ENCODE measurements at places on chromosomes 4 and X.

GRCh38 chrX:23861215-23861896, 46.4 kb downstream of the APOO start:
- DNase-seq, result no peak

GRCh38 chr4:164252286-164252685, 501.6 kb upstream of the SMIM31 start:
- DNase-seq, result no peak

DNA sequence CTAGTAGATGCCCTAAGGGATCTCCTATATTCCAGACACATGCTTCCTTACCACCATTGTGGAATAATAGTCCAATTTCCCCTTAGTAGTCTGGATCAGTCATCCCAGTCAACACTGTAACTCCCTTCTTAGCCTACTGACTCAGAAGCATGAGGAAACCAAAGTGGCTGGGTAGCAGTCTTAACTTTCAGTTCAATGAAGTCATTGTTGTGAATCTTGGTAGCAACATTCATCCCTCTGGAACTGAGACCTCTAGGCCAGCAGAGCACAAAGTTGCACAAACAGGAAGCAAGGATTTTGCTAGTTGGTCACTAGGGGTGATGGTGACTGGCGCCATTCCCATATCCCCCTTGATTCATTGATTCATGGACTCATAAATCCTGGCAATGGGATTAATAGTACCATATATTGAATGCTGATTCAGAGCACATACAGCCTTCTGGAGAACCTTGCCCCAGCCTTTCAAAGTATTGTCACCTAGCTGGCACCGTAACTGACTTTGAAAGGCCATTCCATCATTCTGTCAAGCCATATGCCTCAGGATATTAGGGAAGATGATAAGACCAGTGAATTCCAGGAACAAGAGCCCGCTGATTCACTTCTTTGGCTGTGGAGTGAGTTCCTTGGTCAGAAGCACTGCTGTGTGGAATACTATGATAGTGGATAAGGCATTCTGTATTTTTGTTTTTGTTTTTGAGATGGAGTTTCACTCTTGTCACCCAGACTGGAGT, 19.7 kb upstream of the GPAT3 start:
- DNase-seq, result peak; percentile 48

GRCh38 chr4:179530958-179531357, 2088.7 kb upstream of the AGA start:
- no peak for DNase-seq

DNA sequence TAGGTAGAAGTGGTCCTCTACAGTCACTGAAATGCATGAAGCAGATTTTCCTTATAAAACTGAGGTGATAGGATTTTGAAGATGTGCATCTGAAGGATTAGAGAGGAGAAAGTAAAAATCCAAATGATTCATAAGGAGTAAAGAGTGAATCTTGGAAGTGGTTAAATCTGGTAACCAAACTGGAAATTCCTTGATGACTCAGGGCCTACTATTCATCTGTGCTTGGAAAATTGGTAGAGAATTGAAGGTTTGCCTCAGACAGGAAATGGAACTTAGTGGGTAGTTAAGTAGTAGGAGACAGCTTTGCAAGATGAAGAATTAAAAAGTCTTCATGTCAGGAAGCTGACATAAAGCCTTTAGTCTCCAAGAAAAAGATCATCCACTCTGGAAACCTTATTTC, 368.9 kb upstream of the CTSO start:
- peak; percentile 88 for DNase-seq

- DNase-seq, result no peak
These were observed 14.8 kb downstream of the HTRA3 start for GRCh38 chr4:8284391-8284790.

DNA sequence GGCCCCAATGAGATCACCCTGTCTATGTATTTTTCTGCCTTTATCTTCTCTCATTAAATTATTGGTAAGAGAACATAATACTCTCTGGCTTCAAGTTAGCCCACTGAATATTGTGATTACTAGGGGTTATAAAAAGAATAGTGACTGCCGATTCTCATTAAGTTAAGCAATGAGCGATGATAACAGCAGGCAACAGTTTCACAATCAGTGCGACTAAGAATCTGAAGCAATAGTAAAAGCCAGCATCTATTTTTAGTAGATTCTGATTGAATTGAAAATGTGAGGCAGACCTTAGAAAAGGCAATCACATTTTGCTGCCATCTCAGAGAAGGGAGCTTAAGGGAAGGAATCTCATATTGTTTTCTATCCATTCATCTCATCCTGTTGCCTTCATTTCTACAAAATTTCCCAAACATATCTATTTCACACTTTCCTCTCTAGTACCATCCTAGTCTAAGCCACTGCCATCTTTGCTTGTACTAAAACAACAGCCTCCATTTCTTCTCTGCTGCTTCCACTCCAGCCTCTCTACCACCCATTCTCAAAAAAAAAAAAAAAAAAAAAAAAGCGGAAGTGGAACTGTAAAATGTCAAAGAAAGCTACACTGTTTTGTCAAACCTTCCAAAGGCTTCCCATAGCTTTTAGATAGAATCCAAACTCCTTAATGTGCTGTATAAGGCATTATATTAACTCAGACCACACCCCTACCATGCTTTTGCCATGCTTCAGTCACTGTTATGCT, 17.4 kb downstream of the GABRA4 start:
- DNase-seq, result no peak

- DNase-seq, result no peak
These were observed 189.1 kb upstream of the ATP6AP2 start for GRCh38 chrX:40391662-40392061.

GRCh38 chr4:76011700-76012387, 4.5 kb upstream of the CXCL9 start:
- peak; percentile 81 for DNase-seq

DNA sequence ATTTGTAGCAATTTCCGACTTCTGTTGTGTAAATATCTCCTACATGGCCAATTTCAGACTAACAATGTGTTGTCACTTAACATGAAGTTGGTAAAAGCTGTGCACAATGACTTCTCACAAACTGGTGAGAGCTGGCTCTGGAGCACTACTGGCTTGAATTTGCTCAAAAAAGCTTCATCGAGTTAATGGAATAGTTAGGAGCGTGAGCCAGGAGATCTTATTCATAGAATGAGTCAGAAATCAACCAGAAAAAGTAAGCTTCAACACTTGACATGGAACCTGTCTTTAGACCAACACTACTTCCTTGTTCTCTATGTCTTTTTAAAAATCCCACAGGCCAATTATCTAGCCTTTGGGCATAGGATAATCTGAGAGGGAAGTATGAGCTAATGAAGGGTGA, 7.9 kb upstream of the CHRDL1 start:
- peak; percentile 16 for DNase-seq

- DNase-seq, result no peak
These were observed 81.9 kb downstream of the REPS2 start for GRCh38 chrX:17028356-17028755.

DNA sequence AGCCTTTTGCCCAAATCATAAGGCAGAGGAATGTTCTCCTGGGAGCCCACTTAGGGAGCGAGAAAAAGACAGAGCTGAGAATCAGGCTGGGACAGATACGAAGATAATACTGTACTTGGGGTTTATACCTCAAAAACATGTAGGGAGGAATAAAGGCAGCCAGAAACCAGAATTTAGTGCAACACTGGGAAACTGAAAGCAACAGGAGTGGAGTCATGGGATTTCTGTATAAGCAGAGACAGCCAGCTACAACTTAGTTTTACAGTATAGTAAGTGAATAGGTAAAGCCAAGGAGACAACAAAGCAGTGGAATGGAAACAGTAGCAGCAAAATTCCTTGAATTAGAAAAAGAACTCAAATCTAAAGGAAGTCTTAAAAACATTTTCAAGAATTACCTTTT, 413.2 kb downstream of the FAT4 start:
- no peak for DNase-seq

DNA sequence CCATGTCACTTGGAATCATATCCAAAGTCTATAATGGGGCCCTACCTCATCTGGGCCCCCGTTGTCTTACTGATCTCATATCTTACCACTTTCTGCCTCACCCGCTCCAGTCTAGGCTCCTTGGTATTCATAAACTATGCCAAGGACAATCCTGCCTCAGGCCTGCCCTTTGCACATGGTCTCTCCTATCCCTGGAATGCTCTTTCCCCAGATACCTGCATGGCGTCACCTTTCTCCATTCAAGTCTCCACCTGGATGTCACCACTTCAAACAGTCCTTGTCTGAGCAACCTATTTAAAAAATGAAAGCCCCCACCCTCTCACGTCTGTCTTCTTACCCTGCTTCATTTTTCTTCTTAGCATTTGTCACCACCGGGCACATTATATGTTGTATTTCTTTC, 8.2 kb downstream of the VGLL1 start:
- no peak for DNase-seq

- DNase-seq, result no peak
These were observed 1.4 kb upstream of the SEC24B start for GRCh38 chr4:109432203-109432602.

- peak; percentile 24 for DNase-seq
These were observed 645 bp downstream of the APLN start for GRCh38 chrX:129653971-129654651.

GRCh38 chr4:79526641-79527565, 118.9 kb upstream of the GK2 start:
- no peak for DNase-seq

All from EH (cell line).